Cerebellum (tissue), 4 donors: ENCODE measurements at places on chromosomes 4 and X. TPM values are rescaled to one million over a fixed set of nuclear protein-coding genes. Genes with fewer than 3 reads are reported as not detected.

Gene NPY2R
- 0.91 TPM for total RNA-seq

Gene USP26
- total RNA-seq: not detected

Gene MAGEA8
- not detected for total RNA-seq

Gene FAM156B
- total RNA-seq: 13.3 TPM

Gene GLRA2
- 44.4 TPM for total RNA-seq

Gene AMMECR1
- 5.7 TPM for total RNA-seq

Gene LUZP4
- not detected for total RNA-seq

Gene TMEM144
- total RNA-seq: 4.0 TPM
